NCI-H748 treated with DMSO at 0.1 percent for 48 hours (cell line): ENCODE measurements at places on chromosomes 2 and 18.

DNA sequence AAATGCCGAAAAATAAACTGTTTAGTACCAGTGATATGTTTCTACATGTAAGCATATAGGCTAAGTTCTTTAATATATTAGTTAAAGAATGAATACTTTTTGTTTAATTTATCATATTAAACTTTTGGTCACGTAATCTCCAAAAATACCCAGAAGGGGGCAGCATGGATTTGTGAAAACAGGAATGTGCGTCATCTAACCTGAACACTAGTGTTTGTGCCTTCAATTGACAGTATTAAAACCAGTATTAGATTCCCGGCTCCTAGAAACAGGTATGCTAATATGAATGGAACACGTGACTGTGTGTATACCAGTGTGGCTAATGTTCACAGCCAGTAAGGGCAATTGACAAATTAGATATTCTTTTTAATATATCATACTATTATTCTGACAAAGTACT is 51.8 kb downstream of the WDR7 start:
- peak; percentile 63 for DNase-seq

- DNase-seq = no peak
Measured at GRCh38 chr18:48340560-48340959, 68.6 kb downstream of the ZBTB7C start.

- DNase-seq = no peak
Measured at GRCh38 chr2:222322236-222322635, 23.4 kb upstream of the PAX3 start.

DNA sequence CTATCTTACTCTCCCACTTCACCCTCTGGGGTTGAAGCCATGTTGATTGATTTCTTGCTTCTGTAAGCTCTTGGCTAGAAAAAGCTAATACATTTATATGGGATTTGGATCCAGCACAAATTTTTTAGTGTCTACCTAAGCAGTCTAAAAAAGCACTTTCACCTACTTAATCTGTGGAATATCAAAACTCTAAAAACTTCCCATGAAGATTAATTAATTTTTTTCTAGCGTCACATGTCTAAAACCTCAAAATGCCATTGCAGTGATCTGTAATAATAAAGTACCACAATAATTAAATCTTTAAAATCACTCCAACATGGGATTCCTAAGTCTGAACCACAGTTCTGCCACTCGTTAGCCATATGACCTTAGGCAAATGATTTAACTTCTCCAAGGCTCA is 180.1 kb downstream of the EN1 start:
- no peak for DNase-seq

- no peak for DNase-seq
Measured at GRCh38 chr2:15163326-15163725, 397.8 kb downstream of the NBAS start.

- no peak for DNase-seq
Measured at GRCh38 chr2:196758474-196759377, 40.8 kb downstream of the GTF3C3 start.

DNA sequence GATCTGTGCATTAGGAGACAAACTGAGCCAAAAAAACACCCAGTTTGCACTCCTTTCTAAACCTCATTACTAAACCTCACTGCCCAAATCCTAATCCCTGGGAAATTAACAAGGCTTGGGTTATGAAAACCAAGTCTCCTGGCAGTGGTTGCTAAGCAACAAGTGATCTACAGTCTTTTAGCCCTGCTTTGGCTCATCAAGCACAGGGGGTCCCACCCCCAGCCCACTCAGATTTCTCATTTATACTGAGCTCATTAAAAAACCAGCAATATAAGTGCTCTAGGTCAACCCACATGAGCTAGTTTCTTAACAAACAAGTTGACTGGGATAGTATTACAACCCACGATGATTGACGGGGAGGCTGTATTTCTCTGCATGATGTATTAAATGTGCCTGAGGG is 18.4 kb downstream of the DNER start:
- no peak for DNase-seq

GRCh38 chr2:159349674-159350299 is 63.3 kb upstream of the WDSUB1 start:
- DNase-seq = no peak

GRCh38 chr2:54401554-54401953 is 54.6 kb upstream of the SPTBN1 start:
- DNase-seq = no peak

DNA sequence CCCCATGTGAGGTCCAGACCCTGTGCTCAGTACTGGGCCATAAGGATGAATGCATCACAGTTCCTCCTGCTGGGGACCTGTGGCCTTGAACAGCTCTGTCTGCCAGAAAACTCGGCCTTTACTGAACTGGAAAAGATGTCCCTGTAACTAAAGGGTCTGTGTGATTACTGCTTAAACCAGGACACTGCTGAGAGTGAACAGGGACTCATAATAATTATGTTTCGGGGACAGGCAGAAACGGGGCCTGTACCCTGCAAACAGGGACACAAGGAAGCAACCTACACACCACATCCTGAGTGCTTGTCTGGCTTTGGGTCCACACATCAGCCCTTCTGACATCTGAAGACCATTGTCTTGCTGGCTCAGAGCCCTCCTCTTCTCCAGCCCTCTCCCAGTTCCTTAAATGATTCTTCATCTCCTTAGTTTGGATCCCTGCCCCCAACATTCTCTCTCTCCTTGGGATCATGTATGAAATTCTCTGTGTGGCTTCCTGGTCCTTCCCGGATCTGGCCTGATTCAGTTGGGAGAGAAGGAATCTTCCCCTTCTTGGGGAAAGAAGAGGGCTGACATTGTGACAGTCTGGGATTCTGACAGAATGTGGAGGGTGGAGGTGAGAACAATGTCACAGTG is 248.0 kb downstream of the MYCN start:
- DNase-seq = no peak

- DNase-seq = no peak
Measured at GRCh38 chr18:42471885-42472284, 516.9 kb downstream of the PIK3C3 start.

- no peak for DNase-seq
Measured at GRCh38 chr2:230075988-230076631, 7.4 kb upstream of the SLC16A14 start.

DNA sequence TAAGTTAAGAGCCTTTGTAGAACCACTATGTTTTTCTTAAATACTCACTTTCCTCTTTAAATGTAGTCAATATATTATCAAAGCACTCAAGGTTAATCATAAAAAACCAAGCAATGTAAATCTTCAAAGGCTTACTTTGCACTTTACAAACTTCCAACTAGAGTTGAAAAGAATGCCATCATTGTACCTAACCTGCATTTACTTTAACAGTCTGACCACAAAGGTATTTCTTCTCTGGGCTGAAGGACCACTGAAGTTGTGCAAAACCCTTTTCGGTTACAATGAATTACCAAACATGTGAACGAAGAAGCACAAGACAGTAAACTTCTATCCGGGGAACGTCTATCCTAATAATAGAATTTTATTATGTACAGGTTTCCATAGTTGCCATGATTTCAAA is 3.0 kb downstream of the HNRNPLL start:
- no peak for DNase-seq

DNA sequence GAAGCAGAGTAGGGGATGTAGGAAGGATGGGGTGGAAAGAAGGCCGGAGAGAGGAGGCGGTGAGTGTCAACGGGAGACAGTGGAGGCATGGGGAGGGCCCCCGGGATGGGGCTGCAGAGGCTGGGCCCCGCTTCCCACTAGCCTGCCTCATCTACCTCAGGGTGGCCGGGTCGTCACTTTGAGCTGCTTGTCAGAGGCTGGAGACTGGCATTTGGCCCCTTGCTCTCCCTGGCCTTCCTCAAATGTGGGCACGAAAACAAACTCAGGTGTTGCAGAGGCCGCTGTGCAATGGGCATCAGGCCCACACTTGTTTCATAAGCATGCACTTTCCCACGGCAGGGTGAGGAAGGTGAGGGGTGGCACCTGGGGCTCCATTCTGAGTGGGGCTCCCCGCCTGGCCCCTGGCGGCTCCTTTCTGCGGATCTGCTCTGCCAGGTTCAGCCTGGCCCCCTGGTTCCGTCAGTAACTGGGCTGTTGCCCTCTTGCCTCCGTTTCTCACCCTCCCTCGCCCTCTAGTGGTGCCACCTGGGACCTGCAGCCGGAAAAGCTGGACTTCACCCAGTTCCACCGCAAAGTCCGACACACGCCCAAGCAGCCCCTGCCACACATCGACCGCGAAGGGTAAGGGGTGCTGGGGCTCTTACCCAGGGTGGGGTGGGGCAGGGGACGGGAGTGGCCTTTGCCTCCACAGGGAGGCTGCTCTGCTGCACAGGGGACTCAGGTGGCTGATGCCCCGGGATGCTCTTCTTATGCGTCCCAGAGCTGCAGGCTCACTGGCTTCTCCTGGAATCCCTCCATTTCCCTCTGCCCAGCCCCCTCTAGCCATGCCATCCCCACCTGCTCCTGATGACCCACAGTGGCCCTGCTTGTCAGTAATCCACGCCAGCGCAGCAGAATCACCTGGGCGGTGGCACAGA is 125.4 kb downstream of the CTIF start:
- peak; percentile 25 for DNase-seq

GRCh38 chr2:130966775-130967490 is 126.3 kb downstream of the FAM168B start:
- DNase-seq = peak; percentile 4

DNA sequence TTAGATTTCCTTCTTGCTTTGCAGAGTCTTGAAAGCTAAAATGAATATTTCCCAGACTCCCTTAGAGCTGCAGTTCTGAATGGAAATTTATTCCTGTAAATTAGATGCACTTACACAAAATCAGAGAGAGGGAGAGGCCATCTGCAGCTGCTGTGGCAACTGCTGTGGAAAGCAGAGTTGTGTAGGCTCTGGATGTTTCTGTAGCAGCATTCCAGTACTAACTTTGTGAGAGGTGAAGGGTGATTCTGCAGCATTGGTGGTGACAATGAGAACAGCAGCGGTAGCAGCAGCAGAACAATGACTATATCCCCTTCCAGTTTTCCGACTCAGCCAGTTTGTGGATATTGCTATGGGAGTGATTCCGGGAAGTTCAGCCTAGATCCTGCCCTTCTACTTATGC is 433.0 kb upstream of the REG3G start:
- no peak for DNase-seq

DNA sequence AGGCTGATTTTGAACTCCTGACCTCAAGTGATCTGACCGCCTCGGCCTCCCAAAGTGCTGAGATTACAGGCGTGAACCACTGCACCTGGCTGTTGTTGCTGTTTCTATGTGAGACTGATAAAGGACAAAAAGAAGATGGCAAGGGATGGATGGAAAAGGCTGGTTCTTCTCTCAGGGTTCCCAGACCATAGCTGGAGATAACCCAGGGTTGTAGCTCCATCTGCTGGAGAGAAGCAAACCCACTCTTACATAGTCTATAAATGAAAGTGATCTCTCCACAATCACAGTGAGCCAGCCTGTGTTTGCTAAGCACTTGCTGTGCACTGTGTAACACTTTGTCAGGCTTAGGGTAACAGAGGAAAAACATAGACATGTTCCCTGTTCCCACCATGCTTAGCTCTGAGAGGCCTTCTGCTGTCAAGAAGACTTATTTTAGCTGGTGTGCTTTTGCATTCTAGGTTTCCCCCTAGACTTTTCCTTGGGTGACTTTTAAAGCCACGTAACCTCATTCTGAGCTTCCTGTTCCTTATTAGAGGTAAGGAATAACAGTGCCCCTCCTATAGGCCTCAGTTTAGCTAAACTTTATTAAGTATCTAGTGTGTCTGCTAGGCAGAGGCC is 49.7 kb downstream of the LIMS1 start:
- peak; percentile 32 for DNase-seq

DNA sequence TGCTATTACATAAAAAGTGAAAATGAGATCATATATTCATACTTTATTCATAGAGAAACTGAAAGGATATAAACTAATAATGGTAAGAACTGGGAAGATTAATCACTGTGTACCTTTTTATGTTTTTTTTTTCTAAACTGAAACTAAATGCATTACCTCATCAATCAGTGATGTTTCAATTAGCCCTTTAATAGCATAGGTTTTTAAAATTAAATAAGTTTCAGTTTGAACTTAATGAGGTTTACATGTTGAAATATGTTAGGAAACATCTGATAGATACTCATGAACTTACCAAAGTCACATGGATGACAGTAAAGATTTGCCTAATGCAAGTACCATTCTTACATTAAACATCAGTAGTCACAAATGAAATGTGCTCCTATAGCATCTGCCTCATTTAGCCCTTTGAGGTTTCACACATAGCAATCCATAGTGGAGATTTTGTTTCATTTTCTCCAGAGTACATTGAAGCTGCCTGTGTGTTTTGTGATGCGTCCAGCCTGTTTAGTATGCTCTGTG is 8.9 kb downstream of the MAPRE2 start:
- DNase-seq = no peak

DNA sequence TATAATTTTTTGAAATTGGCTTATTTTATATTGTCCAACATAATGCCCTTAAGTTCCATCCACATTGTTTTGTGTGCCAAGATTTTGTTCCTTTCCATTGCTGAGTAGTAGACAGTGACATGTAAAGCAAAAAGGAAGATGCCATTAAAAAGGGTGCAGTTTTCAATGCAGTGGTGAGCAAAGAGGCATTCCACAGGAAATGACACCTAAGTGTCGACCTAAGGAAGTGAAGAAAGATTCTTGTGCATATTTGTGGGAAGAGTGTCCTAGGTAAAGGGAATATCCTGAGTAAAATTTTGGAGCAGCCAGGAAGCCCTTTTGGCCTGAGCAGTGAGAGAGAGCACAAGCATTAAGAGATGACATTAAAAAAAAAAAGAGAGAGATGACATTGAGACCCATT is 1099.9 kb downstream of the DPP10 start:
- no peak for DNase-seq

DNA sequence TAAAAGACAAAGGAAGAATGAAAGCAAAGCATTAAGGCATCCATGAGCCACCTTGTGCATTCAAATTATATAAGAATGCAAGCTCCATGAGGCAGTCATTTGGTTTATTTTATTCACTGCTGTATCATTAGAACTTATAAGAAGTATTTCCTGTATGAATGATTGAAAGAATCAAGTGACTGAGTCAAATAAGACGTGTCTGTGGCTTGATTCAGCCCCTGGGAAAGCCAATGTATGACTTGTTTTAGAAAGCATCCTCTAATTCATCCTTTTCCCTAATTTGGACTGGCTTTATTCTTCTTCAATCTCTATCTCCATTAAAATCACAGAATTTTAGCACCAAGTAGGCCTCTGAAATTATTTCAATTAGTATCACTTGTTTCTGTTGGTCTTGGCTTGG is 461.1 kb downstream of the LPIN1 start:
- DNase-seq = no peak

DNA sequence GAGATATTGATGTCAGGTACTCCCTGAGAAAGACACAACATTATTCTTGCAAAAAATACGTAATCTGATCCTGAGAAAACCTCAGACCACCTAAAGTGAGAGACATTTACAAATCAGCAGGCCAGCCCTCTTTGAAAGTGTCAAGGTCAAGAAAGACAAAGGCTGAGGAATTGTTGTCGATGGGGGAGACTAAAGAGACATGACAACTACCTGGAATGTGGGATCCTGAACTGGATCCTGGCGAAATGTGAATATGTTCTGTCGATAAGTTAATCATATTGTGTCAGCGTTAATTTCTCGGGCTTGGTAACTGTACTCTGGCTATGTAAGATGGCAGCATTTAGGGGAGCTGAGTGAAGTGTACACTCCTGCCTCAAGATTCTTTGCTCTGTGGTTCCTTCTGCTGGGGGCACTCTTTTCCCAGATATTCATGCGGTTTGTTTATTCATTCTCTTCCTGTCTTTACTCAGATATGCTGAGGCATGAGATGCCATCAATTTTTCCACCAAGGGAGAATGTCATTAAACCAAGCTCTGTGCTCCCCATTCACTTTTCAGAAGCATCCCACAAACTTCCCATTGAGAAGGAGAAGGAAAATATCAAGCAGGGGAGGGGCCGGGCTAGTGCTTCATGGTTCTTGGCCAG is 154.9 kb downstream of the CAPN13 start:
- no peak for DNase-seq

GRCh38 chr2:130351711-130352110 is 4.1 kb upstream of the PTPN18 start:
- DNase-seq = no peak
